Endodermal cell (in vitro differentiated cells): ENCODE measurements at places on chromosomes 6 and 20. TPM values are rescaled to one million over a fixed set of nuclear protein-coding genes. Genes with fewer than 3 reads are reported as not detected.

- DNase-seq, result no peak
These were observed 707.0 kb downstream of the EPM2A start for GRCh38 chr6:145028144-145028818.

GRCh38 chr6:36375644-36376155, 11.8 kb downstream of the ETV7 start:
- no peak for DNase-seq

DNA sequence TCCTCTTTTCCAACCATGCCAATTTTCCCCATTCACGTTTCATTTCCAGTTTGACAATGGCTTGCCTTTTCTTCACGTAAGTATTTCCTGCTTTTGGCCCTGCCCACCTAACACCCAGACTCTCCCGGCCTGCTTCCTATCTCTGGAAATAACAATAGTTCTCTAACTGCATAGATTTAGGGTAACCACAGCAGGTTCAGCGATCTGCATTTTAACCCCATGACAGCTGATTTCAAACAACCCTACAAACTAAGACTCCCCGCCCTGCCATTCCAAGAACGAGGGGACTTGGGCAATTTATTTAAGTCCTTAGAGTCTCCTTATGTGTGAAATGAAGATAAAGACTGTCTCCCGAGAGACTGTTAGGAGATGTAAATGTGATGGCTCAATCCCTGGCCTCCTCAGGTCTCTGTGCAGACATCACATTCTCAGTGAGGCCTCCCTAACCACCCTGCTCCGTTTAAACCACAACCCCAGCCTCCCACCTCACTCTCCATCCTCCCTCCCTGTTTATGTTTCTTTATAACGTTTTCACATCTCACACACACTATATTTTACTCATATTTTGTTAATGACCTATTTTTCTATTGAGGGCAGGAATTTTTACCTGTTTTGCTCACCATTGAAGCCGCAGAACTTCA, 134.8 kb downstream of the GJA10 start:
- DNase-seq, result no peak

DNA sequence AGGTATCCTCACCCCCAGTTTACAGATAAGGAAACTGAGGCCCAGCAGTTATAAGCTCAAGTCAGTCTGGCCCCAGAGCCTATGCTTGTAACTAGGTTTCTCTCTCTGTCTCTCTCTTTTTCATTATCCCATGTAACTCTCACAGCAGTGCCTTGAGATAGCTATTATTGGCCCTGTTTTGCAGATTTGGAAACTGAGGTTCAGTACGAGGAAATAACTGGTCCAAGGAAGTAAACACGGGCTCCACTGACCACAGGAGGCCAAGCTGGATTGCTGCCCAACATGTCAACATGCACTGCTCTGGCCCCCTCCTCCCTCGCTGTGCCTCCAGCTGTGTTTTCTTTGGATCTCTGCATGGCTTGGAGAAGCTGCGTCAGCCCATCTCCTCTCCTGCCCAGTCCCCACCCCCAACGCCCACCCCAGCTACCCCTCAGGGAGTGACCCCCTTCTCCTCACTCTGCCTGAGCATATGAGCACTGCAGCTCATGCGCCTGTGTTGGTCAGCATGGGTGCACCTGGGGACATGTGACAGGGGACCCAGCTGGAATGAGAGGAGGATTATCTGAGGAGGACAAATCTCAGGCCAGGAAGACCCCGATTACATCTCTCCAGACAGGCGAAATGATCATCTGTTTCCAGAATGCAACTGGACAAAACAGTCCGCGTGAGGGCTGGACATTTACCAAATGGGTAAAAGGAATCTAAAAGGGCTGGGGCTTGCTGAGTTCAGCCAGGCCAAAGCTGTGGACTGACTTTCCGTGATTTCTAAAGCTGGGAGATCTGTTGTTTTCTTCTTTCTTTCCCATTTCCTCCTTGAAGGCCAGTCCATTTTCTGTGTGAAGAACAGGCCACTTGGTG, 7.8 kb upstream of the PLTP start:
- DNase-seq, result no peak

DNA sequence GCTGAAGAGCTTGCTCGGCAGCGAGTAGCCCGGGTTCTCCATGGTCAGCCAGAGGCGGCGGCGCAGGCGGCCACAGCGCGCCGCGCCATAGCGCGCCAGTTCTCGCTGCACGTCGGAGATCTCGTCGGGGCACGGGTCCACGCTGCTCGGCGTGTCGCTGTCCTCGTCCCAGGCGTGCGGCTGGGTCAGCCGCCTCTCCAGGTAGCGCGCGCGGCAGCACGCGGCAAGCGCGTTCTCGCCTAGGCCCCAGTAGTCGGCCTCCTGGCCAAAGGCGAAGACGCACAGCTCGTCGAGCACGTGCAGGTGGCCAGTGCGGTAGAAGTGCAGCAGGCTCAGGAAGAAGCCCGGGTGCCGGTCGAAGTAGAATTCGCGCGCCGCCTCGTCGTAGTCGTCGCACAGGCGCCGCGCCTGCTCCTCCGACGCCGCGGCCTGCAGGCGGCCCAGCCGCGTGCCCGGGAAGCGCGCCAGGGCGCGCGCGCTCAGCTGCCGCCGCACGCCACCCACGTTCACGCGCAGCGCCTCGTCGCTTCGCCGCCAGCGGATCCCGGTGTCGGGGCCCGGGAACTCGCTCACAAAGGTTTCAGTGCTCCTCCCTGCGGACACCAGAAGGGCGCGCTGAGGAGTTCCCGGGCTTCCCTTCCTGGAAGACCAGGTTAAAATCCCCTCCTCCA, 2.7 kb downstream of the KCNS1 start:
- peak; percentile 94 for DNase-seq

- DNase-seq, result peak; percentile 49
These were observed 11.3 kb downstream of the SERPINB9 start for GRCh38 chr6:2891768-2892170.

- DNase-seq, result no peak
These were observed 228.6 kb downstream of the ADGB start for GRCh38 chr6:146827216-146827928.

DNA sequence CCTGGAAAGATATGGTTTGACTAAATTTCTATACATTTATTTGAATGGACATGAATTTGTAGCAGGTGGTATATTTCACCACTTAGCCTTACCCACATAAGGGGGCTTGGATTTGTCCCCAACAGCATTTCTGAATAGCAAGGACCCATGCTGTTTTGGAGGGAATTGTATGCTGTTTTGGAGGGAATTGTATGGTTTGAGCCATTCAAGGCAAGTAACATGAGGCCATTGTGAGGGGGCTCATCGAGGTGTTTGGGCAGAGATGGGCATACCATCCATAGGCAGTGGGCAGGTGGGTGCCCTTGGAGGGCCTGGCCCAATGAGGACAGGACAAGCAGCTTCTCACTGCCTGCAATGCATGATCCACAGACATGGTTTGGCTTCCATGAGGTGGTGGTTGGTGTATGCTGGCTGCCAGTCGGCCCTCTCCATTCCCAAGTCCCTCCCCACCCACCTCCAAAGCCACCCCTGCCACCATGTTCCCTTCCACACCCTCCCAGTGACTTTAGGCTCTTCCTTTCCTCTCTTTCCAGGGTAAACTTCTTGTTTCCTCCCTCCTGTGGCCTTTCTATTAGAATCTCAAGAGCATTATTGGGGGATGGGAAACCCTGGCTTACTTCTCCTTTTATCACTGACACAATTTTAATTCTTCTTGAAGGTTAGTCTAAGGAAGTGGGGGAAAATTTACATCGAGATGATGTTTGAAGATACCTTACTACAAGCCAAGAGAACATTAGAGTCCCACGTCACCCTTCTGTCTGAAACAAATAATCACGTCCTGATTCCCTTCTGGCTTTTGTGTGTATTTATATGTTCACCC, 13.2 kb upstream of the PXDC1 start:
- DNase-seq, result peak; percentile 41

GRCh38 chr6:79787626-79788025, 156.5 kb downstream of the SH3BGRL2 start:
- no peak for DNase-seq

The NHSL1 gene
- total RNA-seq, result 15.3 and 16.3 TPM in 2 replicates

The NOX3 gene
- not detected in 2 replicates for total RNA-seq

The KCNQ5 gene
- total RNA-seq, result 5.8 to 8.3 TPM (median 7.0 TPM) in 3 replicates

The TMC2 gene
- 0.21 to 0.24 TPM in 2 of 3 replicates, not detected in the other for total RNA-seq
